Foreskin fibroblast (primary cell): ENCODE measurements at places on chromosomes 5 and 9.

GRCh38 chr5:170269579-170269978 is 28.0 kb downstream of the LCP2 start:
- no peak for DNase-seq

- no peak for DNase-seq
These were observed 12.6 kb upstream of the SLC12A7 start for GRCh38 chr5:1124205-1125029.

DNA sequence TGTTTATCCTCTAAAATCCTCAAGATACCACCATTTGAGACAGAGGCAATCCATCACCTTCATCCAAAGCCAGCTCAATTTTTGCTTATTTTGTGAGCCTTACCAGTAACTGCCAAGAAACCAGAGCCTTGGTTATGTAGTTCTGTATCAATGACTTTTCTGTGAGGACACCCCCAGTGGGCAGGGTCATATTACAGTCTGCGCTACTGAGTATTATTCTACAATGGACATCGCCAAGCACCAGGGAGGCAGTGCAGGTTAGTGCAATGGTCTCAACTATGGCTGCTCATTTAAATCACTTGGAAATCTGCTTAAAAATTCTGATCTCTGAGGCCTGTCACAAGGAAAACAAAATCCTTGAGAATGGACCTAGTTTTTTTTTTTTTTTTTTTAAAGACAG is 90.5 kb upstream of the NIPAL4 start:
- DNase-seq = no peak

- DNase-seq = peak; percentile 85
These were observed 98.3 kb downstream of the BASP1 start for GRCh38 chr5:17315710-17316221.

- DNase-seq = no peak
These were observed 56.3 kb downstream of the TMEM174 start for GRCh38 chr5:73229271-73229670.

- DNase-seq = peak; percentile 26
These were observed 663.6 kb upstream of the ZNF608 start for GRCh38 chr5:125409861-125410536.

- peak; percentile 9 for DNase-seq
These were observed 17.3 kb downstream of the CENPH start for GRCh38 chr5:69206528-69207190.

- peak; percentile 61 for DNase-seq
These were observed 20.8 kb upstream of the ADRB2 start for GRCh38 chr5:148805326-148806290.

DNA sequence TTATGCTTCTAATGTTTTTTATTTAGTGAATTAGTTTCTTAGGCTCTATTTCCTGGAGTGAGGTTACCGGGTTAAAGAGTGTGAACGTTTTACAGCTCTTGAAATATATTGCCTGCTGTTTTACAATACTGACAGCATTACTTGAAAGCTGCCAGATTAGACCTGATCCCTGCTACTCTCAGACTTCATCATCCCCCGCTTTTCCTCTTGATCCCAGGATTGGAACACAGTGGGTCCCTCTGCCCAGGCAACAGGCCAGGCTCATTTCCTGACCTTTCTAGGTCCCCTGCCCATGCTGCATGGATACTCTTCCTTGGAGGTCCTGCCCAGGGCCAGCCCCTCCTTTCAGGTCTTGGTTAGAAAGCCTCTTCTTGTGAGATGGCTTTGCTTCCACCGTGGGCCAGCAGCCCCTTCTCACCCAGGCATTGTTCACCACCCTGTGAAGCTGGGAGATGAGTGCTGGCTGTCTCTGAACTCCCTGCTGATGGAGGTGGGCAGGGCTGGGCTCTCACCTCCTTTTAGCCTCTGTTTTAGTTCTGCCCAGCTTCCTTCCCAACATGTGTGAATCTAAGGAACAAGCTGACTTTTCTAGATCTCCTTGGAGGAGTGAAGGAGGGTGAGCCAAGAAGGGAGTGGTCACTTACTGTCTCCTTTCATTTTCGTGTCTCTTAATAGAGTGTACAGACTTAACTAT is 15.5 kb upstream of the FAM120AOS start:
- DNase-seq = no peak

GRCh38 chr5:153919161-153919560 is 119.5 kb downstream of the FAM114A2 start:
- no peak for DNase-seq
